Skeletal muscle cell (primary cell): ENCODE measurements at places on chromosomes 5 and 9.

DNA sequence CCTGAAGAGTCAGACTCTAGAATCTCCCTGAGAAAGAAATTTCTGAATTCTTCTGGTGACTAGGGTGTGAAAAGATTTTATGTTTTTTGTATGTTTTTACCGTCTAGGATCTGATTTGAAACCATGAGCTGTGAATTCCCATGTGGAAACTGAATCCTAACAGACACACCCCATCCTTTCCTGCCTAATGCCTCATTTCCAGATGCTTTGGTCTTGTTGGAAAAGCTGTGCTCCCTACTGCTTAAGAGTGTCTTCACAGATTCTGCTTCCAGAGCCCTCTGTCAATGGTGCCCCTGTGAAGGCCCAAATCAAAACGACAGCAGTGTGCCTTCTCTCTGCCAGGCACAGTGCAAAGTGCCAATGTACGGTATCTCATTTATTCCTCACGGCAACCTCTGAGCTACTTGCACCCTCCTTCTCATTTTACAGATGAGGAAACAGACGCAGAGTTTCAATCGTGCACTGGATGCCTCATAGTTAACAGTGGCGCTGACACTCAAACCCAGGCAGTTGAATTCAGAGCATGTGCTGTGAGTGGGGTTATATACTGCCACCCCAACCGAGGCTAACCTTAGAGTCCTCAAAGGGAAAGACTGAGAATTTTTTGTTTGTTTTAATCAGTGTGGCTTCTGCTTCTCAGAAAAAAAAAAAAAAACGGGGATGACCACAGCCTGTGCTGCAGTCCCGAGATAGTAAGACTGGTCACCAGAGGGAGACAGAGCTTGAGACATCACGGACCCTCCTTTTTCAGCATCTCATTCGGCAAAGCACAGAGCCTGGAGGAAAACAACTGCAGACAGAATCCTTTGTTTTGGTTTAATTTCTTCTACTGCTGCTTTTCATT, 188.4 kb downstream of the SNCAIP start:
- peak; percentile 26 for DNase-seq

DNA sequence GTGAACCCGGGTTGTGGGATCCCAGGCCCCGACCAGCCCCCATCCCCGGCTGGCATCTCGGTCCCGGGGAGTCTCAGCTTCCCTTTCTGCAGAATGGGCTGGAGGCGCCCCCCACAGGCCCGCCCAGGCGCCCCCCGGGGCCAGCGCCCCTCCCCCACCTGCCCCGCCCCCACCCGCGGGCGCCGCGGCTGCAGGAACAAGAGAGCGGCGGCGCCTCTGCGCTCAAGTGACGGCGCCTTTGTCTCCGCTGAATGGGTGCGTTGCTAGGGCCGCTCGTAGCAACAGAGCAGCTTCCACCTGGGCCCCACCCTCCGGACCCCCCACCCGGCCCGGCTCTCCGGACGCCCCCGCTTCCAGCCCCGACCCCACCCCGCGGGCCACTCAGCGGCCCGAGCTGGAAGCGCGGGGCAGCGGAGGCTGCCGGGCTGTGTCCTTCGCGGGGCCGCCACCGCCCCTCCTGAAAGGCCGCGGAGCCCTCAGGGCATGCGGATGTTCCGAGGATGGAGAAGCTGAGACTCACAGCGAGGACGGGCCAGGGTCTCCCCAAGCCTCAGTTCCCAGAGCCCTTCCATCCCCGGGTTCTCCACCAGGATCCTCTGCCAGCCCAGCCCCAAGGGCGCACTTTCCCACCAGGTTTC, 27.5 kb downstream of the ADGRD2 start:
- DNase-seq = no peak

DNA sequence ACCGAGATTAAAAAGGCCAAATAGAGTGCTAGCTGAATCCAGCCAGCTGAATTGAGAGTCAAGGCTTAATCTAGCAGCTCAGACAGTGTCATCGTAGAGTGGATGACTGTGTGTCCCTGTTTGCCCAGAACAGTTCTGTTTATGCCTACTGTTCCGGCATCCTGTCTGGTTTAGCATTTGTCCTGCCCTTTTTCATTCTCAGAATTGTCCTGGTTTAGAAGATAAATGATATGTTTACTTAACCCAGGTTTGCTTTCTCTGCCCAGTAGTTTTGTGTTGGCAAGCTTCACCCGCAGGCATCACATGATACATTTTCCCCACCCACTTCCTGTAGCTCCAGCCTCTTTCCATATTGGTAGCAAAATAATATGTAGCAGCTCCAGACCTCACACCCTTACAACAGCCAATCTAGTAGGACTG, 41.3 kb upstream of the ZSWIM6 start:
- no peak for DNase-seq

DNA sequence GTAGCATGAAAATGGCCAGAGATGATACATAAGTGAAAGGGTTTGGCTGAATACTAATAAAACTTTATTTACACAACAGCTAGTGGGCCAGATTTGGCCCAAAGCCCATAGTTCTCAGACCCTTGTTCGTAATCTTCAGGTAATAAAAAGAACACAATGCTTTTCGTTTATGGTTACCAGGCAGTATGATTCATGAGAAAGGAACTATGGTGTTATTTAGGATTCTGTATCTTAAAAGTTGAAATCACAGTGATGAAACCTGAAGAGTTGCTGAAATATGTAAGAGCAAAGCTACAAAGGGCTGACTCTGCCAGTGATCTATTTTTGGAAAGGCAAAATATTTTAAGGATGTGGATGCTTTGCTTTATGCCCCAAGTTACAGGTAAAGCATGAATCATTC, 192.7 kb downstream of the SMC2 start:
- no peak for DNase-seq

- DNase-seq = no peak
Measured at GRCh38 chr5:8864053-8864452, 681.8 kb downstream of the SEMA5A start.

- DNase-seq = no peak
Measured at GRCh38 chr5:111901296-111901695, 144.3 kb upstream of the NREP start.

DNA sequence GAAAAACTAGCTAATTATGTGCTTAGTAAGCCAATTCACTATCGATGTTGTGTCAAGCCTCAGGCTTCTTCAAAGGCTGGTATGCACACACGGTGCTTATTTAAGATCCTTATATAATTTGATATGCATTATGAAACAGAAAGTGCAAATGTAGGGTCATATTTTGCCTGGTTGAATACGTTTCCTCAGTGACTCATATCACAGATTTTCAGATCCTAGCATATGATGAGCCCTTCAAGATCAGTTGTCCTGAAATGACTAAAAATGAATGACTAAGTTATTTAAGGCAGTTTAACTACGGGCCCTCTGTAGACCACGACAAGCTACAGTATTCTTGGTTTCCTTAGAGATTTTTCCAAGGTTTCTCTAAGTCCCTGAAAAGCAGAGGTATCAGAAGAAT, 778.3 kb downstream of the PRELID2 start:
- no peak for DNase-seq

- DNase-seq = no peak
Measured at GRCh38 chr5:132498686-132499271, 8.2 kb upstream of the IRF1 start.

DNA sequence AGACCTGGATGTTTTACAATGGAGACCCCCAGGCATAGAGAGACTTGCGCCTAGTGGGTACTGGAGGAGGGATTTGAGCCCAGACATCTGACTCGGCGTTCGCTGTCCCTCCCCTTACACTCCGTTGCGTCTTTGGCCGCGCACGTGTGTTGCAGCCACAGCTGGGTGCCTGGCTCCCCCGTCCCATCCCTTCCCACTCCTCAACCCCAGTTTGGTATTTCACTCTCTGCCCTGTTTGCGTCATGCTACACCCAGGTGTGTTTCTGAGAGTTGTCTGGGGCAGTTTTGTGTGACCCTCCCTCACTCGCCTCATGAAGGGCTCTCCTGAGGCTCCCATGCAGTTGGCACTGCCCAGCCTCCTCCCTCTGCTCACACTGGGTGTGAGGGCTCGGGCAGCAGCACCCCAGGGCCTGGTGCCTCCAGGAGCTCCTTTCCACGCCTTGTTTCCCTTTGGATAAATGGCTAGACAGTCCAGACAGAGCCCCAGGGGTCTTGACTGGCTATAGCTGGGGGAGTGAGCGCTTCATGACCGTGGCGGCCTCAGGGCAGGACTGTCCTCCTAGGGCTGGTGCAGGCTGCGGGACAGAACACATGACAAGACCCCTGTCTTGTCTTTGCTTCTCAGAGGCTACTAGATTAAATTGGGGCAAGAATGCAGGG, 13.6 kb downstream of the TCF7 start:
- DNase-seq = no peak

- no peak for DNase-seq
Measured at GRCh38 chr5:123520677-123521247, 8.8 kb downstream of the CSNK1G3 start.

DNA sequence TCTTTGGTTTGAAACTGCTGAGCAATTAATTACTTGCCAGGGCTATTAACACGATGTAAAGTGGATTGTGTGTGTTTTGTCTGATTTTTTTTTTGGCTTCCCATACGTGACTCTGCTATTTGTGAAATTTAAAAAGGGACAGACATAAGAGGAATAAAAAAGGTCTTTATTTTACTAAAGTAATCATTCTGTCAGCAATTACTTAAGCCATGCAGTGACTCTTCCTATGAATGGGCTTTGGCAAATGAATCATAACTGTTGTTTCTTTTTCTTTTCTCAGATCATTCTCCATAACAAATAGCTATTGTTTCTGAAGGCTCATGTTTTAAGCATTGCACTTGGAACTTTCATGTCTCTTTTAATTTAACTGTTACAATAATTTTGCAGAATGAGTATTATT, 461.3 kb upstream of the RORB start:
- DNase-seq = no peak

- DNase-seq = no peak
Measured at GRCh38 chr9:14272927-14273528, 40.9 kb downstream of the NFIB start.

DNA sequence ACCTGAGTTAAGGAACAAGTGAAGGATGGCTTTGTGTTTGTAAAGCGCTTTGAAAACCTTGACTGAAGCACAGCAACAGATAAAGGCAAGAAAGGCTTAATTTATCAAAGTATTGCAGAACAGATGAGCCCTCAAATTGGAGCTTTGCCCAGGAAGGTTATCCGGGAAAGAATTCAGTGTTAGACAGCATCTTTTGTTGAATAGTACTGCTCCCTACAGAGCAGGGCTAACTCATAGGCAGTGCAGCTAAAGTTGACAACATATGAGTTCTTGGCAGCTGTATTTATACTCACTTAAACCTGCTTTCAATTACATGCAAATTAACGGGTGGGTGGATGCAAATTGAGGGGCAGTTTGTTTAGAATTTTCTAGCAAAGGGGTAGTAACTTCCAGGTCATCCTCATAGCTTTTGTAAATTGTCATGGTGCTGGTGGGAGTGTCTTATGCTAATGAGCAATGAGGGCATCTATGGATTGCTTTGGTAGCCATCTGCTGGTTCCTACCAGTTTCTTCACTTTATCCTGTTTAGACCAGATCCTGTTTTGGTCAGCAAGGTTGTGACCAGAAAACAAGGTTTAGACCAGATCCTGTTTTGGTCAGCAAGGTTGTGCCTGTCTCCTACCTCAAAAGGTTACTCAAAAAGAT, 105.8 kb downstream of the GDA start:
- DNase-seq = no peak

- DNase-seq = no peak
Measured at GRCh38 chr9:4416467-4416866, 73.8 kb upstream of the SLC1A1 start.

DNA sequence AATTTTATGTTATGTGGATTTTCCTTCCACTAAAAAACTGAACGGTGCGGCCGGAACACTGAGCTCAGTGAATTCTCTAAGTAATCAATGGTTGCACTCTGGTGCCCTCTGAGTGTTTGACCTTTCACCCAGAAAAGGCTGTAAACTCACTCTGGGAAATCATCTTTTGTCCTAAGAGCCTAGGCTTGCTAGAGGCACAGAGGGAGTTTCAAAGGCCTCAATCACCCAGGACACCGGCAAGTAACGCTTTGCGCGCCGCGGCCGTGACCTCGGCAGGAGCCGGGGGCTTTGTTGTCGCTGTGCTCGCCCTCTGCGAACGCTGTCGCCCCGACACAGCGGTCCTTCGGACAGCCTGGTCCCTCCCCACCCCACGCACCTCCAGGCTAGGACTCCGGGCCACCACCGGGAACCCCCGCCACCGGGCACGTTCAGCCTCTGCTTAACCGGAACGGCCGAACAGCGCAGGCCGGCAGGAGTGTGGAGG, 703 bp downstream of the ISCA1 start:
- no peak for DNase-seq

DNA sequence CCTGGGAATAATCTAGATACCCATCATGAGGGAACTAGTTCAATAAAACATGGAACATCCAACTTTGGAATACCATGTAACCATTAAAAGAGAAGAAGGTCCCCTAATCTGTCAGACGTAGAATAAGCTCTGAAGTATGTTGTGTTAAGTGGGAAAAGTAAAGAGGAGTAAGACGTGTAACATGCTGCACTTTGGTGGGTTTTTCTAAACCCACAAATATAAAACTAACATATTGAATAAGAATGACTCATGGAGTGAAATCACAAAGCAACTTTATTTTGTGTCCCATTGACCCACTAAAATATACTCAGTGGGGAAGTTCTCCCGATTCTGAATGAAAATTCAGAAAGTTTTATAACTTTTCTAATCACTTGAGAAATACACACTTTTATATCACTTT, 67.9 kb upstream of the PIK3R1 start:
- no peak for DNase-seq

GRCh38 chr9:113484258-113484730, 20.8 kb downstream of the RGS3 start:
- DNase-seq = no peak

GRCh38 chr5:148827723-148828122, 1.3 kb downstream of the ADRB2 start:
- no peak for DNase-seq

- no peak for DNase-seq
Measured at GRCh38 chr5:19369048-19369447, 619.0 kb downstream of the CDH18 start.

GRCh38 chr9:5813824-5814223, 19.1 kb downstream of the ERMP1 start:
- DNase-seq = no peak

GRCh38 chr5:73322437-73323076, 126.0 kb downstream of the FOXD1 start:
- DNase-seq = no peak

DNA sequence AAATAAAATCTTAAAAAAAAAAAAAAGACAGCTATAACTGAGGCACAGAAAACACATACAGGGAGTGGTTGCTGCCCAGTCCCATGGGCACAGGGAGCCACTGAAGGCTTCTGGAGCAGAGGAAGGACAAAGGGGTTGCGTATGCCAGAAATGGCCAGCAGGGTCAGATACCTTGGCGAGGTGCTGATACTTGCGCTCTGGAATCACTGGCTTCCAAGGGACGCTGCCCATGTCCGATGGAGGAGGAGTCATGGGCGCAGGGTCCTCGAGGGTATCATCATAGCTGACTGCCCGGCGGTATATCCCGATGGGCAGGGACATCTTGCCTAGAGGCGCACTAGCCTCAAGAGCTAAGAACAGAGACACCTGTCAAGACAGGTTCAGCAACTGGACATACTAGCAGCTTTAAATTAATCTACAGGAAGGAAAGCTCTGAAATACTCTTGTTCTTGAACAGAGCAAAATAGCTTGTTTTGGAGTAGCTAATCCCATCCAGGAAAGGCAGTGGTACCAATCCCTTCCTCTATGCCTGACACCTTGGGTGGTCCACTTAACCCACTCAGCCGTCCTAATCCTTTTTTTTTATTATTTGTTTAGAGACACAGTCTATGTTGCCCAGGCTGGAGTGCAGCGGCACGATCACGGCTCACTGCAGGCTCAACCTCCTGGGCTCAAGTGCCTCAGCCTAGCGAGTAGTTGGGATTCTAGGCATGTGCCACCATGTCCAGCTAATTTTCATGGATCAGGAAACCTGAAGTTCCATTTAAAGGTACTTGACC, 6.0 kb downstream of the KIAA1191 start:
- DNase-seq = no peak

- DNase-seq = no peak
Measured at GRCh38 chr5:122941737-122942136, 94.8 kb downstream of the PPIC start.
